ENCODE measurements at places on chromosomes 7 and 10.

DNA sequence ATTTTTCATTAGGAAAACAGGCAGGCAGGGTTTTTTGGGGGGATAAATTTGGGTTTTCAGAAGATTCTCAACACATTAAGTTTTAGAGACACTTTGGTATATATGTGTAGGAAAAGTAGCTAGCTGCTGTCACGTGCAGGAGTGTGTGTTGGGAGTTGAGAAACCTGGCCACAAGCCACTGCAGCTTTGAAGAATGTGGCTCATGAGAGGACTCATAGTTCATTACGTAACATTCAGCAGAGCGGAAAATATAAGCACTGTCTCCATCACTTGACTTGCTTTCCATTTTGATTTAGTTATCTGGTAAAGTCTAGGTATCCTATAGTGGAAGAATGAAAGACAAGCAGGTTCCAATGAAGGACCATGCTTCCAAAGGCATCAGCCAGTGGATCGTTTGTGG lies 31.2 kb downstream of the SMNDC1 start:
- DNase-seq, result no peak

DNA sequence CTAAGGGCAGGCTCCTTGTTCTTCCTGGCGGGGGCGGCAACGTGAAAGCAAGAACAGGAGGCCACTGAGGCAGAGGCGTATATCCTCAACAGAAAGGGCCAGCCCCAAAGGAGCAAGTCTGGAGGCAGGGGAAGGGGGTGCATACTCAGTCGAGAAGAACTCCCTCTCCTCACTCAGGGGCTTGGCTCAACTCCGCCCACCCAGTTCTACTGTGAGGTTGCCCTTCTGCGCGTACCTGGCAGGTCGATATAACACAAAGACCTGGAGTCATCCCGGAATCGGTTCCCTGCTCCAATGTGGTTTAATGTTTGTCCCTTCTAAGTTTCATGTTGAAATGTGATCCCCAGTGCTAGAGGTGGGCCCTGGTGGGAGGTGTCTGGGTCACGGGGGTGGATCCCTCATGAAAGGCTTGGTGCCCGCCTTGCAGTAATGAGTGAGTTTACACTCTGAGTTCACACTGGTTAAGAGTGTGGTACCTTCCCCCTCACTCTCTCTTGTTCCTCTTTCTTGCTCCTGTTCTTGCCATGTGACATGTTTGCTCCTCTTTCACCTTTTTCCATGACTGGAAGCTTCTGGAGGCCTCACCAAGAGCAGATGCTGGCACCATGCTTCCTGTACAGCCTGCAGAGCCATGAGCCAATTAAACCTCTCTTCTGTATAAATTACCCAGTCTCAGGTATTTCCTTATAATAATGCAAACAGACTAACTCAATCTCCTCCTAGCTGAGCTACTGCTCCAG lies 32.6 kb downstream of the GSDME start:
- DNase-seq, result no peak

DNA sequence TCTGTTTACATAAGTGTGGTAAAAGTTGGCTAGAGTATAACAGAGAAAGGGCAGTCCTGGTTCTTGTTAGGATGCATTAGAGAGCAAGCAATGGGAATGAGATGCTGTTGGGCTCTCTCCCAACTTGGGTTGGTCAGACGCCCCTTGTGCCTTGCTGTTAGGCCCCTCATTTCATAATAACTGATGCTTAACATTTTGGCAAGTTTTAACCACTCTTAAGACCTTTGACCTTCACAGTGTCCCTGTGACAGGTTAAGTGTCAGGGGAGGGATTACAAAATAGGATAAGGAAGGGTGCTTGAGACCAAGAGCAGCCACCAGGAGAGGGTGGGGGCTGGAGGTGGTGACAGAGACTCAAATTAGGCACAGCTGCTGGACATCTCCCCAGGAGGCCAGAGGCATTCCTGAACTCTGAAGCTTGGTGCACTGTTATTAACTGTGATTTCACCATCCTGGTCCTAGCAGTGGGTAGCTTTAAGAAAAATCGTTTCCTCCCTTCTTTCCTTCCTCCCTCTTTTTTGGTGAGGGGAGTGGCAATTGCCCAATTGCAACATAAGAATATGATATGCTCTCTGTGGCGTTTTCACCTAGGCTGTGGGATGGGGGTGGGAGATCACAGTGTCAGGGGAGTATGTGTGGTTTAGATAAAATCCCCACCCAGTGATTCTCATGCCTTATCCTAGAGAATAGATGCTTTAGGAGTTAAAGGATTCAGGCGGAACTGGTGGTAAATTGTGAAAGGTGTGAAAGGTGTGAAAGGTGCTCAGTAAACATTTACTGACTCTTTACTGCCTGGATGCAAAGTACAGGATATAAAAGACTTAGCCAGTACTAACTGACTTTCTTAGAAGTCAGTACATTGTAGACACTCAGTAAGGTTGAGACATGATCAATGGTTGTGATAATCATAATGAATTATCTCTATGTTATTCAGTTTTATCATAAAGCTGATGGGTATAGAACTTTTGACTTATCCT lies 270.5 kb downstream of the BICC1 start:
- no peak for DNase-seq

DNA sequence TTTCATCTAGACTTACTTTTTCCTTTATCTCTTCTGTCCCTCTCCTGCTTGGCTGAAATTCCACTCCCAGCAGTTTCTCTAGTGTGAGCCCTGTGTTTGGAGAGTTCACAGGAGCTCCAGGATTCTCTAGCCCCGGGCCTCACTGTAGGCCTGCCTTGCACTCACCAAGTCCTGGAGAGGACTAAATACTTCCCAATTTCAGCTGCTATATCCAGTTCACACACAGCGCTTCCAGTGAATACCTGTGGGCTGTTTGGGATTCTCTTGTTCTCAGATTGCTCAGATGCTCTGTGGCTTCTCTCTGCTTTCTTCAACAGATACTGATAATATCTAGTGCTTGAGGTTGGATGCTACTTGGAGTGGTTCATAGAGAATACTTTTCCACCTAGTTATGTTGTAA lies 46.0 kb downstream of the MINPP1 start:
- DNase-seq, result no peak

DNA sequence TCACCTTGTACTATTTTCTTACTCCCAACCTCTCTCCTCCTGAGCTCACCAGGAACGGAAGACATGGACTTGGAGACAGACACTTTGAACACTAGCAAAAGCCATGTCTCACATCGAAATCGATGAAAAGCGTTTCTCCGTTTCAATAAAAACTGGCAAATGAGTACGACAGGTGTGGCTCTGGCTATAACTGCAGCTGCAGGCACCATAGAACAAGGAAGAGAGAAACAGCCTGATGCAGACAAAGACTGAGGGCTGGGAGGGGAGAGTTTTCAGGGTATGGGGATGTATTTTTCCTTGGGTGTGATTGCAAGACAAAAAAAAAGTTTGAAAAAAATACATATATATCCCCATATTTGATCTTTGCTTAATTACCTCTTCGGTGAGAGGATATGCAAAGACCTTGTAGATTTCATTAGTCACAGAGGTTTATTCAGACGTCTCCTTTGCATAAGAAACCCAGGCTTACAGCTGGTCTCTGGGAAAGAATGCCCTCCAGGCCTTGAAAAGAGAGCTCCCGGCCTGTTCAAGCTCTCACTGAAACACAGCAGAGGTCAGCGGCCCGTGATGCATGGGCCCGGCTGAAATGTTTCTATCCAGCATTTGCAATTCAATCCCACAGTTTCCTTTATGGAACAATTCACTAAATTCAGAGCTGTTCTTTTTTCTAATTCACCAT lies 63.1 kb downstream of the TLL2 start:
- DNase-seq, result no peak

DNA sequence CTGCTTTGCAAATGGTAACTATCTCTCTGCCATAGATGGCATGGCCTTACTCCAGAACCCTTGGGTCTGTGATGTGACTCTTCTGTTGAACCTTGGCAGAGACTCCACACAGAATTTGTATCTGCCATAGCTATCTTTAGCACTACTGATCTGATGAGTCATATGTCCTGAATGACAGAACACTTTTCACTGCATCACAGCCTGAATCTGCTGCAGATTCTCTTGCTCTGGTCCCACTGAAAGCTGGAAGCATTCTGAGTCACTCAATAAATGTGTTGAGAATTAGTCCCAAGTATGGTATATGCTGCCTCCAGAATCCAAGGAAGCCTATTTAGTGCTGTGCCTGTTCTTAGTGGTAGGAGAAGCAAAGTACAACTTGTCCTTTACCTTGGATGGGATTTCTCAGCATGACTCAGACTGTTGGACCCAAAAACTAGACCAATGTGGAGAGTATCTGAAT lies 39.5 kb upstream of the ANKRD1 start:
- no peak for DNase-seq

Measured in KG1 (cell line).